ENCODE measurements at places on chromosomes 12 and 14.

GRCh38 chr12:100798286-100799160, 3.9 kb downstream of the ANO4 start:
- no peak for DNase-seq

- DNase-seq = no peak
Observed at GRCh38 chr14:34536951-34537676, 2.4 kb downstream of the EAPP start.

- no peak for DNase-seq
Observed at GRCh38 chr14:101195309-101195901, 291.9 kb upstream of the RTL1 start.

DNA sequence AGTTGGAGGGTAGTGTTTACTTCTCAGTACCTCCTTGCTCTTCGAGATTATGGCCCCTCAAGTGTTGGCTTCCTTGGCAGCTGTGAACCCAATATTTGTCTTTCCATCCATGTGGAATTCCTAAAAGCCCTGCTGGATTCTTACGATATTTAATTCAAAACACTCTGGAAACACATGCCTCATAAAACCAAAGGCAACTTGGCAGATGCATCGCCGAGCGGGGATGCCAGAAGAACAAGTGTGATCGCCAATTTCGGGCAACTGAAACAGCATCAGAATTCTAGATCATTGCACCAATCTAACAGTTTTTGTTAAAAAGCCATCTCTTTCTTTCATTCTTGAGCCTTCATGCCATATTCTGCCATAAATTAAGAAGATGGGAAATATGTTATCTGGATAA, 934.4 kb downstream of the AACS start:
- DNase-seq = no peak

GRCh38 chr12:91980389-91980821, 165.2 kb downstream of the BTG1 start:
- no peak for DNase-seq

DNA sequence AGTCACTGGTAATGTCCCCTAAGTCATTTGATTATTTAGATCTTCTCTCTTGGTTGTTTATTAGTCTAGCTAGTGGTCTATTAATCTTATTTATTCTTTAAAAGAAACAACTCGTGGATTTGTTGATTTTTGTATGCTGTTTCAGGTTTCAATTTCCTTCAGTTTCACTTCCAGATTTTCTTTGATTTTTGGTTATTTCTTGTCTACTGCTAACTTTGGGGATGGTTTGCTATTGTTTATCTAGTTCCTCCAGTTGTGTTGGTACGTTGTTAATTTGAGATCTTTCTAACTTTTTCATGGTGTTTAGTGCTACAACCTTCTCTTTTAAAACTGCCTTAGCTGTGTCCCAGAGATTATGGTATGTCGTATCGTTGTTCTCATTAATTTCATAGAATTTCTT, 18.5 kb upstream of the CD69 start:
- no peak for DNase-seq

DNA sequence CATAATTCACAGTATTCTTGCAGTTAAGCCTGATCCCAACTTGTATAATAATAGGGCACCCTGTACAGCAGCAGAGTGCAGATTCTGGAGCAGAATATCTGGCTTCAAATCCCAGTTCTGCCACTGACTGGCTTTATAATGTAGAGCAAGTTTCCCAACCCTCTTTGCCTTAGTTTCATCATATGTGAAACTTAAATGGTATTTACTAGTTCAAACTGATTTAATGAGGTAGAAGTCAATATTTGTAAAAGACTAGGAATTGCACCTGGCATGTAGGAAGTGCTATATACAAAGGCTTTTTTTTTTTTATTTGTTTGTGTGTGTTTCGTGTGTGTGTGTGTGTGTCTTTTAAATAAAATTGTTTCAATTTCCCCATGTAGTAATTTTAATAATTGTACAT, 125.9 kb downstream of the CCER1 start:
- DNase-seq = no peak

GRCh38 chr12:91400271-91400670, 217.7 kb upstream of the DCN start:
- no peak for DNase-seq

DNA sequence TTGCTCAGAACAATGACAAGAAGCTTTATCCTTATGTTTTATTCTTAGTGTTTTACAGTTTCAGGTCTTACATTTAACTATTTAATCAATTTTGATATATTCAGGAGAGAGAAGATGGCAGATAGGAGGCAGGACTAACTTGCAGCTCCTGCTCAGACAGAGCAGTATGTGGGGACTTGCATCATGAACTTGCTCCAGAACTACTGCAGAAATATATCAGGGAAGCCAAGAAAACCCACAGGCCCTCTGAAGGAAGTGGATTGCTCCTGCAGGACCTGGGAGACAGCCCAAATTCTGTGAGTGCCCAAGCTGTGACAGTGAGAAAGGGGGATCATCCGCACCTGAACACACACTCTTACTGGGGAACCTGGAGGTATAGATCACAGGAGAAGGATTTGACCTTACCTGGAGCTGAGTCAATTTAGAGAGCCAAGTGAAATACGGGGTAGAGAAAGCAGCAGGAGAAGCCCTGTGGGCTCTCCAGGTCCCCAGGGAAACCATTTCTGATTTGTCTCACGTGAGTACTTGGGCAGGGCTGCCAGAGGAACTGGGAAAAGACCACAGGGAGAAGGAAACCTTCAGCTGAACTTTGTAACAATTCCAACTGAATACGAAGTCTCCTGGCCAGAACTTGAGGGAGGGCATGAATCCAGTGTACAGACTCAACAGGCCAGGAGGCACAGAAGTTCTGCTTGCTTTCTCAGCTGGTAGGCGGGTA, 28.9 kb upstream of the TSPAN8 start:
- no peak for DNase-seq

DNA sequence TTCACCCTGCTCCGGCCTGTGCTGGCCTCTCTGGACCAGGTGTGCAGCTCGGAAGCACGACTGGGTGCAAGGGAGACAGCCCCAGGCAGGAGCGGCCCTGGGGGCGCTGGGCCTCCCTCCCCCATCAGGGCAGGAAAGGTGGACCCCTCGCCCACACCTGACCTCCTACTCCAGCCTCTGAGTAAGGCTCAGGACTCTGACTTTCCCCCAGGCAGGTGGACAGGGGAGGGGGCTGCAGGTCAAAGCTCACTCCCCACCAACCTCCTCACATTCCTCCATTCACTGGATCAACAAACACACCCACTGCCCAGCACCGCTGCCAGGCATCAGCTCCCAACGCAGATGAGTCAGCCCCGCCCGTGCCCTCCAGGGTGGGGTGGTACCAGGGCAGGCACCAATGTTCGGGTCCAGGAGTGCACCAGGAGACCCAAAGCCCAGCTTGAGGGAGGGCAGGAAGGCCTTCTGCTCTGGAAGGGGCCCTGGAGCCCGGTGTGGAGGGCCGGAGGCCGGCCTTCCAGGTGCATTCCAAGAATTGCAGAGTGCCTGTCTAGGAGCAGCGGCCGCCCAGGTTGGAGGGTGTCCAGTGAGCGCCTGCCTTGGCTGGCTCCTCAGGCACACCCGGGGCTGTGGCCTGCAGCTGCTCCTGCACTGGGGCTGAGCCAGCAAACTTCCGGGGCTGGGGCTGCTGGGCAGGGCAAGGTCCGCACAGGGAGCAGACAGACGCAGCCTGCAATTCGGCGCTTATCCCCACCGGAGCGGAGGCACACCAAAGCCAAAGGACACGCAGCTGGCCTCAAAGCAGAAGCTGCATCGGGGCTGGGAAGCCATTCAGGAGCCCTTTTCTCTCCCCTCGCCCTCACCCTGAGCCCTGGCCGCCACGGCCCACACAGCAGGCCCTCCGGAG, 1.6 kb upstream of the INF2 start:
- no peak for DNase-seq

- DNase-seq = no peak
Observed at GRCh38 chr12:19248929-19249602, 119.5 kb downstream of the PLEKHA5 start.

DNA sequence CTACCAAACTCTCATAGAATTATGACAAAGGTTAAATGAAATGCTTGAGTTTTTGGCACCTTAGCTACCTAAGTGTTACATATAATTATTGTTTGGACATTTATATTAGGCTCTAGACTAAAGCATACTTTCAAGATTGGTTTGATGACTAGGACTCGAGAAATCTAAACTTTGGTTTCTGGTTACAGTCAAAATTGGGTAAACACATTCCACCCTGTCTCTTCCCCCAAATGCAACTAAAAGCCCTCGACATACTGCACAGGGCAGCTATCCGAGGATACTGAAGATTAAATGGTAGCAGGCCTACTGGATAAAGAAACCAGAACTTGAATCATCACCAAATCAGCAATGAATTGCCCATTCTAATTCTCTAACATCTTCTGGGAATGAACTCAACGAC, 369.1 kb downstream of the PRKD1 start:
- no peak for DNase-seq

DNA sequence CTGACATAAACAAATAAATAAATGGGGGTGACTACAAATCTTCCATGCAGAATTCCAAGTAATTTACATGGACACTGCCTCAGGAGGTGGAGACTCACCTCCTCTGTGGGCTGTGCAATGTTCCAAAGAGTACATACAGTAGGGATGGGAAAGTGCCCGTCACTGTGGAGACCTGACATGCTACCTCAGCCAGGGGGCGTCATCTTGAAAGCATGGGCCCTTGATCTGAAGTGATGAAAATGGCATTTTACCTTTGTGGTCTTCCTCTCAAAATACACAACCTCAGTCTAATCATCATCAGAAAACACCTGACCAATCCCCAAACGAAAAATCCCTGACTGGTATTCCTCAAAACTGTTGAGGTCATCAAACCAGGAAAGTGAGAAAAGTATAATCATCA, 48.4 kb downstream of the ANAPC7 start:
- no peak for DNase-seq

DNA sequence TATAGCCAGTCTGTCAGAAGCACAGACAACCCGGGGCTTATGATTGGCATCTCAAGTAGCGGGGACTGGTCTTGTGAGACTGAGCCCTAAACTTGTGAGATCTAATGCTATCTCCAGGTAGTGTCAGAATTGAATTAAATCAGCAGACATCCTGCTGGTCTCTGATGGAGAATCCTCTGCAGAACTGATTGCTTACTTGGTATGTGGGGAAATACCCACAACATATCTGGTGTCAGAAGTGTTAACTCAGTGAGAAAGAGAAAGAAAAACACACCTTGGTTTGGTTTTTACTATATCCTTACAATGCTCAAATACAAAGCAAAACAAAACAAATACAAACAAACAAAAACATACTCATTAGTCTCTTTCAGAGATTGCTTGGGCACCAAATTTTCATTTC, 10.0 kb downstream of the SEL1L start:
- no peak for DNase-seq

DNA sequence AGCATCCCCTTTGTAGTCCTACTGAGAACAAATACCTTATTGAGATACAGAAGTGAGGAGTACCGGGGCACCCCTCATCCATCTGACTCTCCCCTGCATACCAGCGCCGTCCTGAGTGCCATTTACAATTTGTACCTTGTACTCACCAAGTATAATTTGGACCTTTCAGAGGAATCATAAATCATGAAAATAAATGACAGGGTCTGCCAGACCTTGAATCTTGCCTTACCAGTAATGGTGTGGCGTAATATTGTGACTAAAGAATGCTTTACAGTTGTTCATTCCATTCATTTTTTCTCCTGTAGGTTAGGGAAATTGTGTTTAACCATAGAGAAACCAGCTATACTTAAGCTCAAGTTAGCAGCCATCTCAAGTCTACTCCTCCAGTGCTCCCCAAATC, 243.7 kb upstream of the RGS6 start:
- DNase-seq = no peak

DNA sequence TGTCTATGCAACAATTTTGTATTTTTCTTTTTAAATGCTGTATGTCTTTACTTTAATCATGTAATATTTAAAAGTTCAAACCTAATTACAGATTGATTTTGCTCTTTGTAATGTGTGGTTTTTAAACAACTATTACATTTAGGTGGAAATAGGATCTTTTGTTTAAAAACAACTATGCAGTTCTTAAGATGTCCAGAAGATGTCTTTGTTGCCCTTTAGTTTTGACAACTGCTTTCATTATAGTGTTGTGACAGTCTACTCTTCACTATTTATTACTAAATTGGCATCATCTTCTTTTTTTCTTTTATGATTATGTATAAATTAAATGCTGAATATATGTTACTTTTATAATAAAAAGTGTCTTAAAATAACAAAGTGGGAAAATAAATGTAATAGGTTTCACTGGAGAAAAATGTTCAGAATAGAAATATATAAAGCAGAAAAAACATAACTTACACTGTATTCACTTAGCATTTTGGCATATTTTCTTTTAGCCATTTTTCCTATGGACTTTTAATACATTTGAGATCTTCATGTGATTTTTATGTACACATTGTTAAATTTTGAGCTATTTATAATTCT, 27.1 kb upstream of the PCNX4 start:
- DNase-seq = no peak

DNA sequence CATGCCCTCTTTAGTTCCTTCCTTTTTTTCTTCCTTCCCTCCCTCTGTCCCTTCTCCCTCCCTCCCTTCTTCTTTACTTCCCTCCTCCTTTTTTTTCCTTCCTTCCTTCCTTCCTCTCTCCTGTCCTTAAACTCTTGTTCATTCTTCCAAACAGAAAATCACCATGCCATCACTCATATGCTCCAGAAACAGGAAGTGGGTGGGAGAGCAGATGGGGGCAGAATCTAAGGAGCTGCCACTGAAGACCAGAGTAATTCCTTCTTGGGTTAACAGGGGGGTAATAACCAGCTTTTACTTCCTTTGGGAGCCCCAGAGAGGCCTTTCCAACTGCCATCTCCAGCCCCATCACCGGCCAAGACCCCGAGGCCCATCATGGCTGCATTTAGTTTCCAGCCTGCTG, 51.2 kb downstream of the SVOP start:
- DNase-seq = no peak

GRCh38 chr14:95207475-95208233, 50.3 kb upstream of the DICER1 start:
- DNase-seq = no peak

GRCh38 chr12:26214121-26214520, 18.7 kb downstream of the SSPN start:
- DNase-seq = no peak

- no peak for DNase-seq
Observed at GRCh38 chr12:128326406-128326805, 59.4 kb downstream of the TMEM132C start.

GRCh38 chr12:15581006-15581405, 208.2 kb downstream of the EPS8 start:
- DNase-seq = no peak

DNA sequence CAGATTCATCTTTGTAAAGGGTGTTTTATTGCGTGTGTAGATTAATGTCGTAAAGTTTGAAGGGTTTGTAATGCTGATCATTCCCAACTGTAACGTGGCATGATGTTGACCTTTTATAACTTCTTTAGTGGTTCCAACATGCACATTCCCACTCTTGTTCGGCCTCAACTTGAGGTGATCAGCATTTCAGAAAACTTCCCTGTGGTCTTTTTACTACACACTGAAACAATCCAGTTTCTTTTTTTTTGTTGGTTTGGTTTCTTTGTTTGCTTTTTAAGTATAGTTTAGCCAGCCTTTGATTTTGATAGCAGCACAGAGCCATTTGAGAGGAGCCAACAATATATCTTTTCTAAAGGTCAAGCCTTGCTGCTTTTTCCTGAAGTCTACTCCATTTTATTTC, 22.8 kb downstream of the UTP20 start:
- DNase-seq = no peak

- no peak for DNase-seq
Observed at GRCh38 chr14:50061664-50062437, 54.5 kb downstream of the VCPKMT start.

GRCh38 chr14:55309761-55310365, 38.6 kb downstream of the FBXO34 start:
- no peak for DNase-seq
